ENCODE measurements at places on chromosomes 12 and 14.

DNA sequence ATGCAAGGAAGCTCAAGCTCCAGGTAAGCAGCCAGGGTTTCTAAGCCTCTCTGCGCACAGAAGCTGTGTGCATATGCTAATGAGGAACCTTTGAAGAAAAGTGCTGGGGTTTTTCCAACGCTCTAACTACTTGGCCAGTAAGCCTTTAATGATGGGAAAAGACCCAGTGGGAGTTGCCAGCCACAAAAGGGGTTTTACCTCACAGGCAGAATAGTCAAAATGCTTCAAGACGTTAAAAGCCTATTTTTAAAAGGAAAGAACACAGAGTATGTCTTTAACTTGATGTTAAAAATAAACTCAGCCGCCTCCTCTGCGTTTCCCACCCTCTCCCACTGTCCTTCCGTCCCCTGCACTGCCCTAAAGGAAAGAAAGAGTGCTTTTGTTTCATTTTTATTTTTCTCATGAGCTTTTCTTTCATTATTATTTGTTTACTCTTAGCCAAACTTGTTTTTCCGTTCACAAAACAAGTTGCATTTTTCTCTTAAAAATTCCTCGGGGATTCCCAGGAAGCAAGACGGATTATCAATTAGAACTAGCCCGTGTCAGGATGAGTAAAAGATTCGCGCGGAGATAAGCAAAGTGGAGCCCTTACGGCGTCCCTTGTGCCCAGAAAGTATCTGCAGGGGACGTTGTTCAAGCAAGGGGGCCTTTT, 209.8 kb upstream of the NUDT4 start:
- no peak for DNase-seq

GRCh38 chr12:123771261-123771660, 9.2 kb downstream of the DNAH10 start:
- DNase-seq = no peak

DNA sequence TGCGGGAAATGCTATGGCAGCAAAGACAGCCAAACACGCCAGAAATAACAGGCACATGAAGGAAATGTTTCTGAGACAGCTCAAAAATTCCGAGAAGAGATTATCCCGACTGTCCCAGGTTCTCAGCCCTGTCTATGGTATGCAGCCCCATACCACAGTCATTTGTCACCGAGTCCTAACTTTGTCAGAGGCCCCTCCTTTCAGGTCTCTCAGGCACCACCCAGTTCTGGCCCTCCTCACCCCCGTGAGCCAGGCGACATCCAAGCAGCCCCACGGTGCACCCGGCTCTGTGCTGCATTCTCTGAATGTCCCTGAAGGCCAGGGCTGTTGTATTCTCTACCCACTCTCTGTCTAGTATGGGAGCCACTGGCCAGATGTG, 24.0 kb downstream of the SSH1 start:
- no peak for DNase-seq

GRCh38 chr12:117363953-117364486, 2.6 kb upstream of the NOS1 start:
- no peak for DNase-seq

GRCh38 chr14:31787377-31787776, 226.2 kb downstream of the NUBPL start:
- no peak for DNase-seq

GRCh38 chr14:100732766-100733100, 6.0 kb downstream of the DLK1 start:
- DNase-seq = no peak

Measured in stimulated activated CD4-positive, alpha-beta T cell treated with anti-CD3 and anti-CD28 coated beads, Interleukin-4, amount 100 ng/mL, for 48 hours (primary cell).